ENCODE measurements at places on chromosomes 16 and 17. TPM values are rescaled to one million over a fixed set of nuclear protein-coding genes. Genes with fewer than 3 reads are reported as not detected.

The RBFOX1 gene
- polyA plus RNA-seq, result 38.3 TPM

The MGAT5B gene
- polyA plus RNA-seq, result 1.7 TPM

The KRT20 gene
- not detected for polyA plus RNA-seq

The PRDM7 gene
- polyA plus RNA-seq, result not detected

The ASB16 gene
- polyA plus RNA-seq, result not detected

The TP53TG3 gene
- not detected for polyA plus RNA-seq

The TBC1D28 gene
- not detected for polyA plus RNA-seq

The INCA1 gene
- polyA plus RNA-seq, result 2.5 TPM

The GFAP gene
- polyA plus RNA-seq, result 9.4 TPM

The CDH11 gene
- 23.8 TPM for polyA plus RNA-seq

The ATP6V0A1 gene
- 279 TPM for polyA plus RNA-seq

The PRR29 gene
- not detected for polyA plus RNA-seq

The DNAH17 gene
- polyA plus RNA-seq, result not detected

The NOG gene
- polyA plus RNA-seq, result 4.9 TPM

The HNF1B gene
- polyA plus RNA-seq, result not detected

The PRAC2 gene
- polyA plus RNA-seq, result not detected

The TTYH2 gene
- not detected for polyA plus RNA-seq

The UMOD gene
- not detected for polyA plus RNA-seq

The MFAP4 gene
- not detected for polyA plus RNA-seq

The CACNG1 gene
- not detected for polyA plus RNA-seq

The IRX5 gene
- polyA plus RNA-seq, result 1.2 TPM

The PLXDC1 gene
- 207 TPM for polyA plus RNA-seq

The KRTAP9-4 gene
- not detected for polyA plus RNA-seq

The PRSS22 gene
- polyA plus RNA-seq, result 3.8 TPM

The GPR142 gene
- not detected for polyA plus RNA-seq

The PSMD3 gene
- 4.0 TPM for polyA plus RNA-seq

The ZNF207 gene
- 69.6 TPM for polyA plus RNA-seq

The CD300E gene
- polyA plus RNA-seq, result not detected

The CORO6 gene
- polyA plus RNA-seq, result 2.6 TPM

The FAM171A2 gene
- 0.27 TPM for polyA plus RNA-seq

The SLC9A5 gene
- 1.1 TPM for polyA plus RNA-seq

The CACNG3 gene
- not detected for polyA plus RNA-seq

The ZACN gene
- 0.42 TPM for polyA plus RNA-seq

The THOC6 gene
- 1.8 TPM for polyA plus RNA-seq

The SPAG7 gene
- 73.7 TPM for polyA plus RNA-seq

The FBXO39 gene
- polyA plus RNA-seq, result not detected

The DCXR gene
- 74.0 TPM for polyA plus RNA-seq

The OR1D2 gene
- polyA plus RNA-seq, result not detected

The CDC42EP4 gene
- polyA plus RNA-seq, result 15.5 TPM

The CLDN7 gene
- polyA plus RNA-seq, result not detected

The FBXL16 gene
- polyA plus RNA-seq, result 22.9 TPM

The GRIN2A gene
- 20.5 TPM for polyA plus RNA-seq

The CCDC78 gene
- not detected for polyA plus RNA-seq

Measured in Purkinje cell (primary cell).